T-cell (primary cell): ENCODE measurements at places on chromosomes 5 and 9. TPM values are rescaled to one million over a fixed set of nuclear protein-coding genes. Genes with fewer than 3 reads are reported as not detected.
A peak's percentile ranks its signal among the peaks of the same experiment; 100 is the strongest.

The MEGF10 gene
- total RNA-seq, result not detected

- DNase-seq, result no peak
Observed at GRCh38 chr5:99686538-99686937, 757.7 kb upstream of the CHD1 start.

GRCh38 chr9:111484572-111484894, 350 bp upstream of the ECPAS start:
- DNase-seq, result no peak

DNA sequence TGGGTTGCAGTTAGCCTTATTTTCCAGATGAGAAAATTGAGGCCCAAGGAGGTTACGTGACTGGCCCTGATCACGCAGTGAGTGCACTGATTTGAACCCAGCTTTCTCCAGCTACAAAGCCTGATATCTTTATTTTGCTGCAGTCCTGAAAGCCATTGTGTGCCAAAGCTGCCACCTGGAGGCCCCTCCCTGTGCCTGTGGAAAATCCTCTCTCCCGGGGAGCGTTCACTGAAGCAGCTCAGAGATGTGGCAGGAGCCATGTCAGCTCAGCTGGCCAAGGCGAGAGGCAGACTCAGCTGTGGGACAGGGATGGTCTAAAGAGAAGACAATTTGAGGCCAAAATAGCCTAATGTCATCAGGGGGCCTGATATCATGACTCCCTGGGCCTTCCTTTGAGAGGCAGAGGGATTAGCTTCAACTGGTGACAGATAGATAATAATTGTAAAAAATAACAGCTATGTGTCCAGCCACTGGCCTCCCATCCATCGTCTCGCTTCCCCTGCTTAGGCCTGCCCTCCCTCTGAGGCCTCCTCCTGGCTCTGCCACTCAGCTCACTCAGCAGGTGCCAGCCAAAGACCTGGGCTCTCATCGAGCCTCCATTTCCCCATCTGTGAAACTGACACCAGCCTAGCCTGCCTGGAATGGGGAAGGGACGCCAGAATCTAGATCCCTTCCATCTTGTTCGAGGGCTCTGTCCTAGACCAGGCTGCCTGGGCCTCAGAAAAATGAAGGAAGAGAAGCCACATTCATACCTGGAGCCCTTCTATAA, 74.3 kb upstream of the GGTA1 start:
- no peak for DNase-seq

DNA sequence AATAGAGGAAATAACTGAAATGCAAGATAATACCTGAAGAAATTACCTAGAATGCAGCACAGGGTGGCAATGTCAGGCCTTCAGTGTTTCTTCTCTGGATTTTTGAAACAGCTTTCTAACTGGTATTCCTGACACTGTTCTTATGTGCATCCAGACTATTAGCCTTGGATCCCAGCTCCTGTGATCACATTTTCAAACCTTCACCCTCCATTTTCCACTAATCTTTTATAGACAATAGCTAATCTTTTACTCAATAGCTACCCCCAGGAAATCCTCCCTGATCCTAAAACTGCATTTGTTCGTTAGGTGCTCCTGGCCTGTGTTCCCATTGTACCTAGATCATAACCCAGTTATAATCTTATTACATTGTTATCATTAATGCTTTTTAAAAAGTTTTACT, 101.5 kb upstream of the DHFR start:
- DNase-seq, result no peak

DNA sequence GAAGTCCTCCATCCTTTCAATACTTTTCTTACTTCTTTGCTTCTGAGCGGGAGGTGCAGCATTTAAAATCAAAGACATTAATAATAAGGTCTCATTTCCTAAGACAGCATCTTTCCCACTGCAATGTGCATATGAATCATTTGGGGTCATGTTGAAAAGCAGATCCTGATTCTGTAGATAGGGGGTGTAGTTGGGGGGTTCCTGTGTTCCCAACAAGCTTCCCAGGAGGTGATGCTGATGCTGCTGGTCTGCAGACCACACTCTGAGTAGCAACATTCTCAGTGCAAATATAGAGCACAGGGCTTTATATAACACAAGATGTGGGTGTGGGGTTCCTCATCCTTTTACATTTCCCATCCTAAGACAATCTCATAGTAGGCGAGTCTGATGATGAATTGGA, 126.5 kb upstream of the PALM2AKAP2 start:
- no peak for DNase-seq

The CBY3 gene
- not detected for total RNA-seq

DNA sequence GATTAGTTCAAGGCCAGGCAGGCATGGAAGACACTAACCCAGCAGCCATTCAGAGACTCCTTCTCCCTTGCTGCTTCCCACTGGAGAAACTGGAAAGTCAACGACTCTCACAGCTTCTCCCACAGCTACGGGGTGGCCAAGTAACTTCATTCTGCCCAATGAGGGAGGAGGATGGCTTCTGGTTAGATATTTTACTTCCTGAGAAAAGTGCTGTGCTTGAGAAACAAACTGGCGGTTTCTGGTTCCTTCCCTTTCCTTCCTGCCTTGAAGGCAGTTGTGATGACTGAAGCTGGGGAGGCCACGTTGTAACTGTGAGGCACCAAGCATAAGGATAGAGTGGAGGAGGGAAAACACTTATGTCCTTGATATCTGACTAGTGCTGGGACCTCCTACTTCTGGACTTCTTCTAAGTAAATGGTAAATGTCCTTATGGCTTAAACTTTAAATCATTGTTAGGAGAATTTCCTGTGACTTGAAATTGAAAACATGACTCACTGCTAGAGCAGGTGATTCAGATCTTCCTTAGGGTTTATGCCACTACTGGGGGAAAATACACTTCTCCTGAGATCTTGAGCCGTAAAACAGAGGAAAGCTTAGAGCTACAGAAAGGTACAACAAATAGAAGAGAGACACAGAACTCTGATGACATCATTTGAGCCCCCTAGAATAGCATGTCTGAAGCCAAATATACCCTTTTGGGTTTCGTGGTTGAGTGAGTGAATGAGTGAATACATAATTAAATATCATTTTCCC, 3.1 kb upstream of the GNPDA1 start:
- peak; percentile 18 for DNase-seq

DNA sequence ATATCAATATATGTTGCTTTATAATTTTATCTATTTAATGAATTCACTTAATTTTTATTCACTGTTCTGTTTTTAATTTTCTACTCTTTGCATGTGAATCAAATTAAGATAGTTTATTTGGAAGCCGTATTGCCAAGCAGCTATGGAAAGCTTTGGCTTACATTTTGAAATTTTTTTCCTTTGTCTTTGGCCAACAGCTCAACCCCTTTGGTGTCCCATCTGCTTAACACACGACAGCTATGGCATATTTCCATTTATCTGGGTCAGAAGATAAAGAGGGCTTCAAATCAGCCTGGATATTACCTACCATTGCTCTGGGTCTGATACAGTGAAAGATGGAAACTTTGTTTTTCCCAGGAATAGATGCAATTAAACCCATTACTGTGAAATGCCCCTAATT, 201.0 kb downstream of the WDR70 start:
- no peak for DNase-seq

GRCh38 chr9:92599938-92600461, 64.2 kb upstream of the ECM2 start:
- no peak for DNase-seq
